Dermis microvascular lymphatic vessel endothelial cell (primary cell): ENCODE measurements at places on chromosomes 12 and 14. TPM values are rescaled to one million over a fixed set of nuclear protein-coding genes. Genes with fewer than 3 reads are reported as not detected.

- no peak for DNase-seq
Observed at GRCh38 chr12:85642808-85643207, 193.4 kb downstream of the RASSF9 start.

- no peak for DNase-seq
Observed at GRCh38 chr12:102093319-102093718, 26.6 kb downstream of the NUP37 start.

DNA sequence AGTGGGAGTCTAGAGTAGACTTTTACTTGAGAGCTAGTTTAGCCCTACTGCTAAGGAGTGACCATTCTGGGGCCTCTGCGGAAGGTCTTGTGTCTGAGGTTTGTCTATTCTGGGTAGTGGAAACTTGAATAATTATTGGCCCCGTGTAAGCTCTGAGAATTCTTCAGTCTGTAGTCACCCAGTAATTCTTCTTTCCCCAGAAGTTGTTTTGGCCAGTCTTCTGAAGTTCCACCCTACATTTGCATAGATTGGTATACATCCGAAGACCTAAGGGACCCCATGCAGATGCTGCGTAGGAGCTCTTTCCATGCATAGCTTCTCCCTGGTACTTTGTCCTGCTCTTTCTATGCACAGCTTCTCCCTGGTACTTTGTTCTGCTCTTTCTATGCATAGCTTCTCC lies 12.8 kb downstream of the CYP46A1 start:
- no peak for DNase-seq

DNA sequence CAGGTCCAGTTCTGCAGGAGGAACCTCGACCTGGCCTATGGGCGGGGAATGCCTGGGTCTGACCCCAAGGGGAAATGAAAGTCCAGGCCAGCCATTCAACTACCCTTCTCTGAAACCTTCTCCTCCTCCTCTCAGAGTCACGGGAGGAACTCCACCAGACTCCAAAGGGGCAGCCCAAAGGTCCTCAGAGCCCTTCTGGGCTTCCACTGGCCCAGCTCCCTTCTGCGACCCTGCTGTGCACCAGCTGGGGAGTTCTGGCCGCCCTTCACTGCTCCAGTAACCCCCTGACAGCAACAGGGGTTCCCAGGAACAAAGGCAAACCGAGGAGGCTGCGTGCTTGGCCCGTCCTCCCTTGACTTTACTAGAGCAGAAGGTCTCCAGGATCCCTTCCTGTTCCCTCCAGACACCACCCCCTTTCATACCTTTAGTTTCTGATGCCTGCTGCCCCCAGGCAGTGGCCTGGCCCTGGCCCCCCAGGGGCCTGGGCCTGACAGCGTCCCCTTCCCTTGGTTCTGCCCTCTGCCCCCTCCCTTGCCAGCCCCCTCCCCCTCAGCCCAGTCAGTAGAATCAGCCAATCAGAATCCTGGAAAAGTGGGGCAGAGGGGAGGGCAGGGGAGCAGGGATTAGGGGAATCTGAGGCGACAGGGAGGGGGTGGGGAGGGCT lies 850 bp upstream of the ZNF385A start:
- DNase-seq = no peak

GRCh38 chr14:52485350-52485960 lies 66.8 kb downstream of the TXNDC16 start:
- no peak for DNase-seq

DNA sequence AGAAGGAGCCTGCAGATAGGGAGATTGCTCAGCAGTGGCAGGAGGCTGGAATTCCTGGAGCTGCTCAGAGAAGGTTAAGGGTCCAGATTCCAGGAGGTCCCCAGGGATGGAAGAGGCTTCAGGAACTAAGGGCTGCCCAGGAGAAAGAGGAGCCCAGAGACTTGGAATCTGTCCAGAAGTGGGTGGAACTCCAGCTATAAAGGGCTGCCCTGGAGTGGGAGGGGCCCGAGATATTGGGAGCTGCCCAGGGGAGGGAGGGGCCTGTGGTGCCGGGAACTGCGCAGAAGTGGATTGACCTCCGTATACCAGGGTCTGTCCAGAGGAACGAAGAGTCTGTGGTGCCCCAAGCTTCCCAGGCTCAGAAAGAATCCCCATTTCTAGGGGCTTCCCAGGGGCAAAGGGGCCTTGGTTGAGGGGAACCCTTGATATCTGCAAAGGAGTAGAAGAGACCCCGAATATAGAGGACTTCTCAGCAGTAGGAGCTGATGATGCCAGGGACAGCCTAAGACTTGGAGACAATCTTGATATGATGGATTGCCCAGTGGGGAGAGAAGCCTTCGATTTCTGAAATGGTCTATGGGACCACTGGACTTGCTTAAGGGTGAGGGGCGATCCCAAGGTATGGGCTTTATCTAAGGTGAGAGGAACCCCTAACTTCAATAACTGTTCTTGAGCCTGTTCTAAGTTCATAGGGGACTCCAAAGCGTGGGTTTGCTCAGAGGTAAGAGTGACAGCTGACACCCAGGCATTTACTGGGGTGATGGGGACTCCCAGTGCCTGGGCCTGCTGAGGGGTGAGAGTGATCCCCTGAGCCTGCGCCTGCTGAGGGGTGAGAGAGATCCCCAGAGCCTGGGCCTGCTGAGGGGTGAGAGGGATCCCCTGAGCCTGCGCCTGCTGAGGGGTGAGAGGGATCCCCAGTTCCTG lies 45.0 kb downstream of the FAM186A start:
- DNase-seq = no peak

GRCh38 chr12:122866950-122867607 lies 28.8 kb downstream of the VPS37B start:
- DNase-seq = no peak

Gene BCAT1
- 97.5 and 186 TPM in 2 replicates for total RNA-seq

Gene MDGA2
- total RNA-seq = not detected in 2 replicates

DNA sequence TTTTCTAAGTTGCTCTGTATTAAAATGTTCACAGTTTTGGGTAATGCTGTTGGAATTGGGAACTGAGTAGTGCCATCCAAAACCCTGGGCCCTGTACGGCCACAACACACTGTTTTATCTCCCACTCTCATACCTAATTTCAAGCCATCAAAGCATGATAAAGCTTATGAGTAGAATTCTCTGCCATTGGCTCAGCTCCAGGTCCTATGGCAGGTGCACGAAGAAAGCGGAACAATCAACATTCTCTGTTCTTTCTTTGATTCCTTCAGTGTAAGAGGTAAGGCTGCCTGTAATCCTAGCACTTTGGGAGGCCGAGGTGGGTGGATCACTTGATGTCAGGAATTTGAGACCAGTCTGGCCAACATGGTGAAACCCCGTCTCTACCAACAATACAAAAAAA lies 394.9 kb downstream of the CCDC91 start:
- DNase-seq = no peak

Gene CLEC7A
- 0.25 and 0.26 TPM in 2 replicates for total RNA-seq

Gene CLEC14A
- 84.2 and 116 TPM in 2 replicates for total RNA-seq

Gene TCL1A
- total RNA-seq = not detected in 2 replicates

GRCh38 chr12:91098461-91098860 lies 12.8 kb downstream of the LUM start:
- no peak for DNase-seq

DNA sequence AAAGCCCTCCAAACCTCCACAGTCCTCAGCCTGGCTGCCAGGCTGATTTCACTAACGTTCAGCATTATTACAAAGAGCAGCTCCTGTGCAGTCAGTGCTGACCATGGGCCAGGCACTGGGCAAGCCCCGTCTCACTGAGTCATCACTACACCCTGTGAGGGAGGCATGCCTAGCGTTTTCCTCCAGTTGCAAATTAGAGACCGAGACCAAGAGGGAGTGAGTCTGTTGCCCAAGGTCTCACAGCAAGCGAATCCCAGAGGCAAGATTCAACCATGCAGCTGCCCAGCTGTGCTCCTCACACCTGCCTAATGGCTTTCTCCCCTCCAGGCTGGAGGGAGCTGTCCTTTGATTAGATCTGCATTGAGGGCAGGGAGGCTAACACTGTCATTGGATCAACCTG lies 229.3 kb upstream of the LHX5 start:
- no peak for DNase-seq

GRCh38 chr14:68392393-68393141 lies 400.3 kb downstream of the ZFP36L1 start:
- DNase-seq = no peak

Gene SPTLC2
- 60.2 and 68.7 TPM in 2 replicates for total RNA-seq

DNA sequence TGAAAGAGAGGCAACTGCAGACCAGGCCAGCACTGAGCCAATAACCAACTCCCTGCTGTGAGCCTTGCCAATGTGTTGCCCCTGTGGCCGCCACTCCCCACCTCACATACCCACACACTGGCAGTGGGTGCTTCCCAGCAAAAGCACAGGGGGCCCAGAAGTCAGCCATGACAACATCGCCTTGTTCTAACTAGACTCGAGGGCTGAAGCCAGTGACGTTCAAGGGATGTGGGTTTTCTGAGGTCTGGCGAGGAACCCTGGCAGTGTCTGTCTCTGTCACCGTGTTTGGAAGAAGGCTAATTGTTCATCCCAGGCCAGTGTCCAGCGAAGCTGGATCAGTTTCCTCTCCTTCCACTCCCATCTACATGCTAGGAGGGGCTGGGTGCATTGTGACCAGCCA lies 311.8 kb upstream of the AMIGO2 start:
- no peak for DNase-seq

DNA sequence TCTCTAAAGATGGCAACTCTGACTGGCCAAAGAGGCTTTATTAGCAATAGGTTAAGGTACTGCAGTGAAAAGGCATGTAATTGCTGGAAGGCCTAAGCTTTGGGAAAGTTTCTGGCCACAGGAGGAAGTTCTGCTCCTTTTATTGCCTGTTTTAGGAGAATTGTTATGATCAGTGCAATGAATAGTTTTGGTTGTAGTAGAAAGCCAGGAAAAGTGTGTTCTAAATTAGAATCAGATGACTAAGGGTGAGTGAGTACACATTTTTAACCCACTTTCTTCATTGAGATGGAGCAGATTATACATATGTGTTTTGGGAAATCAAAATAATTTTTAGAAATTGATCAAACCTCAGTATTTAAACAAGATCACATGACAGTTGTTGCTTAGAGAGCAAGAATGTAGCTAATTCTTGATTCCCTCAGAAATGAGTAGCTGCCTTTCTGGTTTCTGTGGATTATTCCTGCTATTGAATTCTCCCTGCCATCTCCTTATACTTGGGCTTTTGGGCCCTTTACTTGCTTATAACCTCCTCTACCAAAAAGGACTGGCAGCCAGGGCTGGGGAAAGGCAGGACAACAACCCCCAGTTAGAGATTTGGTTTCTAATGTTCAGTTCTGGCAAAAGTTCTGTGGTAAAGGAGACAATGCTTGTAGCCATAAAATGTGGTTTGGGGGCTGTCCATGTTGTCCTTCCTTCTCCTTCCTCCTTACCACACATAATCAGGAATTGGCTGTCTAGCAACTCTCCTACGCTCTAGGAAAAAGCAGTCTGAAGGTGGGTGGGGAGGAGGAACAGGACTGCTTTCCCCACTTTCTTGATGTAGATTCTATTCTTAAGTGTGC lies 217.1 kb downstream of the SLC38A4 start:
- no peak for DNase-seq

GRCh38 chr14:24395609-24396582 lies 2.9 kb upstream of the NYNRIN start:
- DNase-seq = no peak

DNA sequence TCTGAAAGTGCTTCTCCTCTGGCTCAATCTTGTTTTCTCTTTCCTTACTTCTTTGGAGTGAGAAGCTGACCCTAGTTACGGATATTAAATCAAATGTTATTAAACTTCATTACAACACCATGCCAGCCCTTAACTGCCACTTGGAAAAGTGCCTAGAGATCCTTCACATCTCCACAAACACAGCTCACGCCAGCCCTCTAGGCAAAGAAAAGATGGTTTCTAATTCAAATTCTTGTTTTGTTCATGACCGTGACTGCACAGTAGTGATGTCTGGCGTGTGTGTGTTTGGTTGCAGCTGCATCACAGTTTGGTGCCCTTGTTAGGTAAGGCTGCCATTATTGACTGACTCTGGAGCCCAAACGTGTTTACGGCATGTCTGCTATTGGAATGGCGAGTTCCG lies 113.0 kb downstream of the BEGAIN start:
- no peak for DNase-seq

GRCh38 chr12:96434107-96434506 lies 33.9 kb upstream of the CDK17 start:
- peak; percentile 22 for DNase-seq

- no peak for DNase-seq
Observed at GRCh38 chr12:79766705-79767464, 76.1 kb upstream of the PAWR start.

Gene KRT3
- not detected in 2 replicates for total RNA-seq

Gene NUBPL
- total RNA-seq = 4.0 and 4.7 TPM in 2 replicates

DNA sequence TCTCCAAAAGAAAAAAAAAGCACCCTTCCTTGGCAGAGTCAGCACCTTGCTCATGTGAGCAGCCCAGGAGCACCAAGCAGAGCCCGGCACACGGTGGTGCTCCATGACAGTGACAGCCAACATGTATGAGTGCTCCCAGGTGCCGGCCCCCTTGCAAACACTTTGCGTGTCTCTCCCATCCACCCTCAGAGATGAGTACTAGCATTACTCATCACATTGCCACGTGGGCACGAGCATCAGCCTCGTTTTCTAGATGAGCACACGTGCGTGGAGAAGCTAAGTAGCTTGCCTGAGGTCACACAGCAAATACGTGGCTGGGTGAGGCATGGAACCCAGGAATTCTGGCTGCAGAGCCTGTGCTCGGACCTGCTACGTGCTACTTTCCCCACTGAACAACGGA lies 177.9 kb upstream of the PRMT8 start:
- no peak for DNase-seq

DNA sequence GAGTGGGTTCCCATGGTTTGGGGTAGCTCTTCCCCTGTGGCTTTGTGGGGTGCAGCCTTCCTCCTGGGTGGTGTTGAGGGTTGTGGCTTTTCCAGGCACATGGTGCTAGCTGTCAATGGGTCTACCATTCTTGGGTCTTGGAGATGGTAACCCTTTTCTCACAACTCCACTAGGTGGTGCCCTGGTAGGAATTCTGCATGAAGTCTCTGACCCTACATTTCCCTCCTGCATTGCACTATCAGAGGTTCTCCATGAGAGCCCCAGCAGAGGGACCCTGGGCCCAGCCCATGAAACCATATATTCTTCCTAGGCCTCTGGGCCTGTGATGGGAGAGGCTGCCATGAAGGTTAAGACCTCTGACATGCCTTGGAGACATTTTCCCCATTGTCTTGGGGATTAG lies 1093.3 kb downstream of the SLC16A7 start:
- DNase-seq = no peak

DNA sequence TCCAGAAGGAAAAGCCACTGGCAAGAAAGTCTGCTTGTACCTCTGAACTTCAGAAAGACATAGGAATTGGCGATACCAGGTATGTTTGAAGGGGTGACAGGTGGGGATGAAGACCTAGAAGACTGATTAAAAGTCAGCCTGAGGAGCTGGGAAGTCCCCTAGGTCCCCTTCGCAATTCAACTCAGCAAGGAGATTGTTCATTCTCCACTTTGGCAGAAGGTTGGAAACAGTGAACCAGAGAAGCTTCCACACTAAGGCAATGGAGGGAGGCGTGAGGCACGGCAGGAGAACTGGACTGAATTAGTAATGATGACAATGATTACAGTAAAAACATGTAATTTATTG lies 240.3 kb upstream of the TMPO start:
- no peak for DNase-seq

GRCh38 chr14:89479802-89480201 lies 62.8 kb upstream of the FOXN3 start:
- no peak for DNase-seq
